ENCODE measurements at places on chromosomes 11 and 22. TPM values are rescaled to one million over a fixed set of nuclear protein-coding genes. Genes with fewer than 3 reads are reported as not detected.
A peak's percentile ranks its signal among the peaks of the same experiment; 100 is the strongest.

DNA sequence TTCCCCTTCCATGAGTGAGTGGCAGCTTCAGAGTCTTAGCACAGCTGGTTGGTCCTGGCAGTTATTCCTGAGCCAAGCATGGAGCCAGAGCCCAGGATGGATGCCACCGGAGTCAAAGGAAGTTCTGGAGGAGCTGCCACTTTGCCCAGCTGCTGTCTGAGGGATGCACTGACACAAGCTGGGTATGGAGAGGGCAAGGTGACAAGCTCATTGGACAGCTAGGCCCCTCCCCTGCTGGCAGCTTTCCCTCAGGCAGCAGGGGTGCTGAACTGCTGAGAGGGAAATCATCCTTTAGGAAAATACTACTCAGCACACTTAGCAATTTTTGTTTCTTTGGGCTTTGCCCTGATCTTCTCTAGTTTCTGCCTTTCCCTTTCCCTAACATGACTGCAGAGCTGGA lies 99.3 kb upstream of the SESN3 start:
- DNase-seq: no peak

DNA sequence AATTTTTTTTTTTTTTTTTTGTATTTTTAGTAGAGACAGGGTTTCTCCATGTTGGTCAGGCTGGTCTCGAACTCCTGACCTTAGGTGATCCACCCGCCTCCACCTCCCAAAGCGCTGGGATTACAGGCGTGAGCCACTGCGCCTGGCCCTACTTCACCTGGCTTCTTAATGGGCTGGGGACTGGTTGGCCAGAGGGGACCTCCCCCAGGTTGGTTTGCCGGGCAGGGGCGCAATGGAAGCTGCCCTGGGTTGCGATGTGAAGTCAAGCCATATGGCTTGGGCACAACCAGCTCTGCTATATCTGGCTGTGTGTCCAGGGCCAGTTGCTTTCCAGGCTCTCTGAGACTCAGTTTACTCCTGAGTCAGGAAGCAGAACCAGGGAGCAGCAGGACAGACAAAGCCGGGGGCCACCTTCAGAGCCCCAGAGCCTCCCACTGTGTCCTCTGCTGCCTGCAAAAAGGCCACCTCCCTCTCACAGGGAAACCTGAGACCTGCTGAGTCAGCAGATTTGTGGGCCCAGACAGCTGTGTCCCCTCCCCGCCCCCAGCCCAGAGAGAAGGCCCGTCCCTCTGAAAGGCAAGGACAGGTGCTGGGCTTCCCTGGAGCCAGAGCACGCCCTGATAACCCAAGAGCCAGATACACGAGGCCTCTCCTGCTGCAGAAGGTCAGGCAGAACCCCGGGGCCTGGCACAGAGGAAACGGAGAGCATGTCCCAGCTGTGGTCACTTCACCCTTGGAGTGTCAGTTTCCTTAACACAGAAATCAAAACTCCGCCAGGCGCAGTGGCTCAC lies 29.2 kb upstream of the DAGLA start:
- peak; percentile 84 for DNase-seq

DNA sequence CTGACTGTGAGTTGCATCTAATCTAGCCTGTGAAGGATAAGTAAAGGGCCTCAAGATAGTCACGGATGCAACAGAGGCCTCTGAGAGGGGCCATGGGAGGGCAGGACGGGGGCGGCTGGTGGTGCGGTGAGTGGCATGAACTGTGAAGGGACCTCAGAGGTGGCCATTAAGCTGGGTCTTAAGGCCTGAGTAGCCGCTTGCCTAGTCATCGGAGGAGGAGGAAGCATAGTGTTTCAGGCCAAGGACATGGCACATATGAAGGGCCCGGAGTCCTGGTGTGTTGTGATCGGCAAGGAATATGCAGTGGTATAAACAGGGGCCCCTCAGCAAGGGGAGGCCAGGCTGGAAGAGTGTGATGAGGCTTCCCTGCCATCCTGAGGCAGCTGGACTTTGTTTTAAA lies 51.8 kb downstream of the TRIOBP start:
- DNase-seq: no peak

DNA sequence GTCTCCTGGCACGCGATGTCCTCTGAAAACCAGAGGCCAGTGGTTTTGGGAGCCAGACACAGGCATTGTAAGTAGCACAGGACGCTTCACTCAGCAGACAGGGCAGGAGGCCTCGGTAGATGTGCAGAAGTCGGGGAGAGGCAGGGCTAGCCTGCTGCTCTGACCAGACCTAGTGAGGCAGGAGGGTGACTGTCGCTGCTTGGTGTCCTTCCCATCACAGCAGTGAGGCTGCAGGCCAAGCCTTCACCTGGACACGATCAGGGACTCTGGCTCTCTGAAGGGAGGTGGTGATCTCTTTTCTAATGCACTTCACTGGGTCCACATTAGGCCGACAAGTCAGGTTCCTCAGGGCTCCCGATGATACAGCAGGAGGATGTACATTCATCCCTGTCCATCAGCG lies 583.7 kb downstream of the NTM start:
- no peak for DNase-seq

DNA sequence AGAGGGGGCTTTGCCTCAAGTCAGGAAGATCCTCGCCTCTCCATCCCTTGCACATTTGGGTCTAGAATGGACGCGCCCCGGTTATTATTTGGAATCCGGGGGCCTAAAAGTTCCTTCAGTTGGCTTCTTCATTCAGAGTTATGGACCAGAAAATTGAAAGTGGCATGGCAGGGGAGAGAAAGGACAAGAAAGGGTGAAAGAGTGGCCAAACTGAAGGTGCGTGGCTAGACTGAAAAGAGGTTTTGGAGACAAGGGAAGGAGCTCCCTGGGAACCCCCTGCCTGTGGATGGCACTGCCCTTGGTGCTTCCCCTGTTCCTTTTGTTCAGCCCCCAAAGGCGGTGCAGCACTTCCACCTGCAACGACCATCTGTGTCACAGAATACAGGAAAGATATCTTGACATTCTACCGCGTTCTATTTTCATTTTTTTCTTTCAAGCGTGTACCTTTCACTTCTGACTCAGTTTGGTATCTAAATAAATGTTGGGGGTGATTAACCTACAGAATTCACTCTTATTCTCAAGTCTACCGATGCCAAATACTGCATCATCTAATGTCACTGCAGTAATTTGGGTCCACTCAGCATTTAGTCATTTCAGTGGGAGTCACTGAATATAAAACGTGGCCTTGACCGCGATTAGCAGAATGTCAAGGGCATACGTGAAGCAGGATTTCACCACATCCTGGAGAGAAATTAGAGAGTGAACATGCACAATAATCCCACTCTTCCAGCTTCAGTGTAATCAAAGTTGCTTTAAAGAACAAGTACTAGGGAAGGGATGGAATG lies 88.1 kb upstream of the ARHGAP32 start:
- DNase-seq: no peak

- no peak for DNase-seq
Observed at GRCh38 chr22:46580940-46581537, 39.1 kb upstream of the GRAMD4 start.

- DNase-seq: no peak
Observed at GRCh38 chr11:96205460-96205809, 137.6 kb downstream of the MAML2 start.

DNA sequence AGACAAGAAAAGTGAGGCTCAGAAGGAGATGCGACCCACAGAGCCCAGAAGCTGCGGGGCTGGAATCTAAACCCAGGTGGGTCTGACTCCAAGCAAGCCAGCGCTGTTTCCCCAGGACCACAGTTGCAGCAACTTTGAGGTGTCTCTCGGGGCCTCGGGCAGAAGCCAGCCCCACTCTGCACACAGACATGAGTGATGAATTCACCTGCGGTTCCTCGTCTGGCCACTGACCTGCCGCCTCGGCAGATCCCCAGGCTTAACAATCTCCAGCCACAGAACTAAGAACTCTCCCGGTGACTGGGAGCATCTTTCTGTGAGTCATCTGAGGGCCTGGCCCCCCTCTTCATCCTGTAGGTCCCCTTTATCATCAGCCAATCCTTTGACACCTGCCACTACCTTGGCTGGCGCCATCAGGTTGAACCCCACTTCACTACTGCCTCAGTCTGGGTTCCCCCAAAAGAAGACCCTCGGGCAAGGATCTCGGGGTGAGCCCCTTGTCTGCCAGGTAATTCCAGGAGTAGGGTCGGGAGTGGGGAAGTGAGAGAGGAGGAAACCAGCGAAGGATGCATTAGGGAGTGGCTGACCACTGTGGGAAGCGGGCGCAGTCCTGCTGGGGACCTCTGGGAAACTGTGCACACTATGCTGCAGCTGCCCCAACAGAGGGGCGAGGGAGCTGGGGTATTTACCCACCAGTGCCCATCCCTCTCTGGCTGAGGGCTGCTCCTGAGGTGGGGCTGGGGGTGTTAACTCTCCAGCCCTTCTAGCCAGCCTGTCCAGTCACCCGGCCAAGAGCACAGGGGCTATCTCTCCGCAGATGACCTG lies 33.0 kb upstream of the MN1 start:
- DNase-seq: no peak

- DNase-seq: no peak
Observed at GRCh38 chr11:128763224-128763623, 69.4 kb downstream of the FLI1 start.

GRCh38 chr22:33666279-33666960 lies 253.9 kb downstream of the LARGE1 start:
- no peak for DNase-seq

The GTSE1 gene
- 0.41 TPM for polyA plus RNA-seq

The TRIM51 gene
- not detected for polyA plus RNA-seq

The MAP6 gene
- polyA plus RNA-seq: 21.3 TPM

The CHRM1 gene
- polyA plus RNA-seq: 0.22 TPM

All from kidney (tissue), 22 donors.